ENCODE measurements at places on chromosomes 7 and 10.

DNA sequence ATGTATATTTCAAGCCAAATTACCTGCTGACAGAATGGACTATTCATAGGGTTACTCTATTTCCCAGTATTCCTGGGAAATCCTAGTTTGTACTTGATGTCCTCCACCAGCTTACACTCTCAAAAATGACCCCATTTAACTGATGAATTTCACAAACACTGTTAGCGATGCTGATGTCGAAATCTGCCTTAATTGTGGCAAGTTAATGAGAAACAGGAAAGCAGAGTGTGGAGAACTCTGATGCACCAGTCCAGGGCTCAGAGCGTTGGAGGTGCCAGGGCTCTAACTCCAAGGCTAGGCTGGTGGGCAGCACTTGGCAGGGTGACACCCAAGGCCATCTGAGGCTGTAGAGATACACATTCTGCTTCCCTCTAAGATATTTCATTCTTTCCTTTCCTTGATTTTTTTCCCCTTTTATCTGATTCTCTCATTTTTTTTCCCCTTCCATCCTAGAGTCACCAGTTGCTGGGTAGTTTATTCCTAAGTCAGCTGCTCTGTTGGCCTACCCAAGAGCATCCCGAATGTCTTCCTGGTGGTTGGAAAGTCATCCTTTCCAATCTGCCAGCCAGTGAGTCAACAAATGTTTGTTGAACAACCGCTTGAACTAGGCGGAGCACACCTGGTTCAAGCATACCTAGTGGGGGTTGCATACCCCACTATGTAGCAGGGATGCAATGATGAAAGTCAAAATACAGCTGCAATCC lies 525.0 kb upstream of the NRP1 start:
- DNase-seq, result no peak

DNA sequence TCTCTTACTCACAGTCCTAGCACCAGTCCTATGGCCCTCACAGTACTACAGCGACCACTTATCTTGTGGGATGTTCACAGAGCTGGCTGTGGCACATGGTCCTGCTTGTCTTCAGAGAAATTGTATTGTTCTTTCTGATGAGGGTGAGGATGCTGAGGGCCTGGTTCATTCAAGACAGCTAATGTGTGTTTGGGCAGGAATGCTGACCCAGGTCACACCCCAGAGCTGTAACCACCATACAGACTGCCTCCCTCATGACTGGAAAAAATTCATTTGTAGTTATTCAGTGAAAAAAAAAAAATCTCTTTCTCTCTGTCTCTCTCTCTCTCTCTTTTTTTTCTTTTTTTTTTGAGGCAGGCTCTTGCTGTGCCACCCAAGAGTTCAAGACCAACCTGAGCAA lies 83.5 kb downstream of the KLF6 start:
- DNase-seq, result no peak

DNA sequence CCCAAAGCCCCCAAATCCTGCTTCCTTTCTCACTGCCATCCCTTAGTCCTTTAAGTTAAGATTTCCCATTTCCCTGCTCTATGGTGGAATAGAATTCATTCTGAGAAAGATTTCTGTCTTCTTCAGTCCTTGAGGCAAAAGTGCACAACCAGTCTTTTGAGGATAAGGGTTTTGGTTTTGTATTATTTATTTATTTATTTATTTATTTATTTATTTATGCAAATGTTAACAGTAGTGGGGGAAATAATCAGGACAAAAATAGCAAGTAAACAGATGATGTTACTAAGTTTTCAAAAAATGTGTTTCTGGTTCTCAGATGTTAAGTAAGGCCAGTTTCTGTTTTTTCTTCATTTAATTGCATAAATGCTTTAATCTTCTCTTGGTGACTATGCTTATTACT lies 84.2 kb downstream of the GLCCI1 start:
- DNase-seq, result no peak

DNA sequence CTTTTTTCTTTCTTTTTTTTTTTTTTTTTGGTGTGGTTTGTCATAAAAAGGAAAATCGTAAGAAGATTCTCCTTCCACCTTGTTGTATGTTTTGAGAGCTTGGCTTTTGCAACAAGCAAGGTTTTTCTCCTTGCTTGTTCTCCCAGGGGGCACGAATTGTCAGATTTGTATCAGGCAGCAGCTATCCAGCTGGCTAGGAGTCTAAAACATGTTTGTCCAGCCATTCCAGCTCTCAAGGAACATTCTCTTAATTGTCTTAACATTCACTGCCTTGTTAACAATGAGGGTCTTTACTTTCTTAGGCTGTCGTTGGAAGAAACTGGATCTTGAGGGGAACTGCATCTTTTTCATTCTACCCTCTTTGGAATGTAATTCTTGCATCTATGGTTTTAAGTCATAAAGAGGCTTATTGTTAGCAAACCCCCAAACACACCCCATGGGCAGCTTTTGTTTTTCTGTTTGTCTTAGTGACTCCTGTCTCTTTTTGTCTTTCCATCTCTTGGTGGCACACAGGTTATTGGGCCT lies 14.6 kb downstream of the SHTN1 start:
- no peak for DNase-seq

DNA sequence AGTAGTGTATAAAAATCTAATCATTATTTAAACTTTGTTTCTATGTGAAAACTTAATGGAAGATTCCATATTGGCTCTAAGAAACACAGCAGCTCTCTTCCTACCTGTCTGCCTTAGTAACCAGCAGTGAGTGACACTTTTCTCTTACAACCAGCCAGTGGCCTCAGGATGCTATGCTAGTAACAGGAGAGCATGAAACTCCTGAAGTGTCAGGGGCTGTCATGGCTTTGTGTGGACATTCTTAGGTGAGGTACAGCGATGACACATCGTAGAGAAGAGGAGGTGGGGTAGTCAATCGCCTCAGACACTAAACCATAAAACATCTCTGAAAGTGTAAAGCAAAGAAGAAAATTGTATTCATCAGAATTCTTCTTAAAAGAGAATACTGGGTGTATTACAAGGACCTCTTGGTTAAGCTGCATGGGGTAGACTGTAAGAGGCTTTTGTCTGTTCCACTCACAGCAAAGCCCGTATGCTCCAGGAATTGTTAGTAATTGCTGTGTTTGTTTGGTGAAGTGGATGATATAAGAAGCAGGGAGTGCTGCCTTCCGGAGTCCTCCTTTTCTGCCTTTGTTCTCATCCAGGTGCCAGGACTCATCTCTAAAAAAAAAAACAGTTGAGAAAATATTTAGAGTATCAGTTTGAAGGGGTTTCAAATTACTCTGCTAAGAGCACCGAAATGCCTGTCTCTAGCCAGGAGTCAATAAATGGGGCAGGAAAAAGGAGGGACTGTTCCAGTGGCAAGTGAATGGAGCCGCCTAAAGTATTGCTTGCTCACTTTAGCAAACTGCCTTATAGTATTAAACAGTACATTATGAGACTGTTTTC lies 518.8 kb downstream of the CNTNAP2 start:
- no peak for DNase-seq
